ENCODE measurements at places on chromosomes 1 and 21. TPM values are rescaled to one million over a fixed set of nuclear protein-coding genes. Genes with fewer than 3 reads are reported as not detected.

- H3K36me3 ChIP-seq: no peaks in the 10 kb centered on the region
- H3K27ac ChIP-seq: no peak overlapping the region
- H3K27me3 ChIP-seq: no peaks in the 10 kb centered on the region
- H3K4me1 ChIP-seq: no peaks in the 10 kb centered on the region
Measured at GRCh38 chr1:65539266-65540131, 119.0 kb downstream of the LEPR start.

CELA3A gene
- 17.0 TPM for total RNA-seq

DNA sequence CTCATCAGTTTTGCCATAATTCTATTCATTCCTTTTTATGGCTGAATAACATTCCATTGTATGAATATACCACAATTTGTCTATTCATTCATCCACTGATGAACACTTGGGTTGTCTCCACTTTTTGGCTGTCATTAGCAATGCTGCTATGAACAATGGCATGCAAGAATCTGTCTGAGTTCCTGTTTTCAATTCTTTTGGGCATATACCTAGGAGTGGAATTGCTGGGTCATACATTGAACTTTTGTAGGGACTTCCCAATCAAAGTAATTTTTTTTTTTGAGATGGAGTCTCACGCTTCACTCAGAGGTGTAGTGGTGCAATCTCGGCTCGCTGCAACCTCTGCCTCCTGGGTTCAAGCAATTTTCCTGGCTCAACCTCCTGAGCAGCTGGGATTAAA lies 34.9 kb downstream of the AADACL4 start:
- H3K27ac ChIP-seq: no peak overlapping the region
- no peak overlapping the region for H3K4me3 ChIP-seq
- H3K36me3 ChIP-seq: no peaks in the 10 kb centered on the region
- no peaks in the 10 kb centered on the region for H3K27me3 ChIP-seq
- H3K4me1 ChIP-seq: no peaks in the 10 kb centered on the region

GBP6 gene
- 3.8 TPM for total RNA-seq

TLR5 gene
- total RNA-seq: 13.9 TPM

DNA sequence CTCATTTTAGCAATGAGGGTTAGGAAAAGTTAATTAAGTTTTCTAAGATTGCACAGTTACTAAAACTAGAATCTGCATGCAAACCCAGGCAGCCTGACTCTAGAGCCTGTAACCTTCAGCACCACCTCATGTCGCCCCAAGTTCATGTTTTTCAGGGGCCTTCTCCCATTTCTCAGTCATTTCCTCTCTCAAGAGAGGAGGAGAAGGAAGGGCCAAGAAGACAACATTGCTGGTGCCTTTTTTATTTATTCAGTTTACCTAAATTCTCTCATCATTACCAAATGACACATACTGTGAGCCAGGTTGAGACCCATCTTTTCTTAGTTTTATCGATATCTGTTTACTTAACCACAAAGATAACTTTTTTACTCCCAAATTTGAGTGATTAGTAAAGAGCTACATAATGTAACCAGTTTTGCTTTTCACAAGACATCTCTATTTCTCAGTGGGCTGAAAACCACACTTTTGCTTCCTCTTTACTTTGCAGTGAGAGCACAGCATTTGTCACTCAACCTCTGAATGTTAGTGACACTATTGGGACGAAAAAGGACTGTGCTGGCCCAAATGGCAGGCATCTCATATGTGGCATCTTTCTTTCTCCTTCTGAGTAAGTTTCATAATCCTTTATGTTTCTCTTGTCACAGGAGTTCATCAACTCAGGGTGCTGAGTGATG lies at the start of gene CD101:
Gene CD101 (plus strand): TSS at position 507 of the 674 bp plus-strand sequence. CDS start 58 bp downstream, at position 565.
- DNase-seq: no peak
- H3K4me1 ChIP-seq: no peaks in the 10 kb centered on the region
- no peaks in the 10 kb centered on the region for H3K27me3 ChIP-seq
- no peak within 1 kb of the TSS for H3K27ac ChIP-seq
- no peak within 1 kb of the TSS for H3K4me3 ChIP-seq
- no peaks in the 10 kb centered on the region for H3K36me3 ChIP-seq

- H3K27ac ChIP-seq: no peak overlapping the region
- no peaks in the 10 kb centered on the region for H3K4me1 ChIP-seq
- no peaks in the 10 kb centered on the region for H3K36me3 ChIP-seq
- no peak overlapping the region for H3K4me3 ChIP-seq
- no peak for DNase-seq
Measured at GRCh38 chr1:203299169-203299568, 6.2 kb upstream of the BTG2 start.

DNA sequence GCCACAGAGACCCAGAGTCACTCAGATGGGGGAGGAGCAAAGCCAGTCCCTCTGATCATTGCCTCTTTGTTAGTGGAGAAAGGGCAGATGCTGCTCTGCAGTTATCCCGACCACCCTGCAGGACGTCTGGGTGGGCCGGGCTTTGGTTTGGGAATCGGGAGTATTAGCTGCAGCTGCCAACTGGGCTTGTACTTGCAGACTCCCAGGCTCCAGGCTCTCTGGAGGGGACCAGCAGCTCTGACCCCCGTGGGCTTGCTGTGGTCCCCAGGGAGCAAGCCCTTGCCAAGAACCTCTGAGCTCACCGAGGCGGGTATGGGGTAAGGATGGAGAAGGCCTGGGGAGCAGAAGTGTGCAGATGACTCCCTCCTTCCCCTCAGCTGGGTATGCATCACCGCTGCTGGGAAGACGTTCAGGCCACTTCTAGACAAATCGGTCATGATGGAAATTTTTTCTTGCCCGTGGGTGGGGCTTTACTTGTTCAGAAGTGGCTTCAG lies 21.6 kb downstream of the MAPKAPK2 start:
- H3K27me3 ChIP-seq: no peaks in the 10 kb centered on the region
- H3K36me3 ChIP-seq: no peaks in the 10 kb centered on the region
- peak overlapping the region; percentile 5 for H3K27ac ChIP-seq
- H3K4me3 ChIP-seq: no peak overlapping the region
- peaks cover 69% of the 10 kb centered on the region for H3K4me1 ChIP-seq
- no peak for DNase-seq

UBQLN4 gene
- 39.8 TPM for total RNA-seq

Measured in upper lobe of left lung (tissue), 6 donors.